NCI-H524 treated with DMSO at 0.1 percent for 48 hours (cell line): ENCODE measurements at places on chromosomes 7 and 10.

DNA sequence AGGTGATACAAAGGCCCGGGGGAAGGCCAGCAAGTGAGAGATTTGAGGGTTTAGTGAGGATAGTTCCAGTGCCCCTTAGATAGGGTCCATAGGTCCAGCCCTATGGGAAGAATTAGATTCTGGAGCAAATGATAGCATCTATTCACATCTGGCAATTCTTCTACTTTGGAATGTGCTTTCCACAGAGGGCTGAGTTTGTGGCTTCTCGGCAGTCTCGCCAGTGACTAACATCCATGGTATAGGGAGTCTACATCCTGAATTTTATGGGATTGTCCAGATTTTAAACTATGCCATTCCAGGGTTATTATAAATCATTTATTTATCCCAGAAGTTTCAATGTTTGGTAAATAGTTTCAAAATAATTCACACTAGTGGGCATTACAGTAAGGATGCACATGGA, 207.3 kb upstream of the ADO start:
- DNase-seq = no peak

DNA sequence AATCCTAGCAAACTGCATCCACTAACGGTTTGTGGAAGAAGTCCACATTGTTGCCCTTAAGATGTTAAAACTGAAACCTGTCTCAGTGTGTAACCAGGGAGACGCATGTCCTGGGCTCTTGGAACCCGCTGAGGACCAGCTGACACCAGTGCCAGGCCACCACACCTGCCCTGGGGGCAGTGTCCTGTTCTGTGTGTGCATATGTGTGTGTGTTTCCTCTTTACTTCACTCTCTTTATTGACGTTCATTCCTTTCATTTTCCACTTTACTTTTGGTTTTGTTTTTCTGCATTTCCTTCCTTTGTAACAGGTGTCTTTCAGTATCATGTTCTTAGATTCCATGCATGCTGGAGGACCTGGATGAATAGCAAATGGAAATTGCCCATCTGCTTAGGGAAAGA, 83.8 kb downstream of the TEX36 start:
- no peak for DNase-seq

- DNase-seq = no peak
Measured at GRCh38 chr7:57354679-57355338, 95.2 kb upstream of the ZNF716 start.

DNA sequence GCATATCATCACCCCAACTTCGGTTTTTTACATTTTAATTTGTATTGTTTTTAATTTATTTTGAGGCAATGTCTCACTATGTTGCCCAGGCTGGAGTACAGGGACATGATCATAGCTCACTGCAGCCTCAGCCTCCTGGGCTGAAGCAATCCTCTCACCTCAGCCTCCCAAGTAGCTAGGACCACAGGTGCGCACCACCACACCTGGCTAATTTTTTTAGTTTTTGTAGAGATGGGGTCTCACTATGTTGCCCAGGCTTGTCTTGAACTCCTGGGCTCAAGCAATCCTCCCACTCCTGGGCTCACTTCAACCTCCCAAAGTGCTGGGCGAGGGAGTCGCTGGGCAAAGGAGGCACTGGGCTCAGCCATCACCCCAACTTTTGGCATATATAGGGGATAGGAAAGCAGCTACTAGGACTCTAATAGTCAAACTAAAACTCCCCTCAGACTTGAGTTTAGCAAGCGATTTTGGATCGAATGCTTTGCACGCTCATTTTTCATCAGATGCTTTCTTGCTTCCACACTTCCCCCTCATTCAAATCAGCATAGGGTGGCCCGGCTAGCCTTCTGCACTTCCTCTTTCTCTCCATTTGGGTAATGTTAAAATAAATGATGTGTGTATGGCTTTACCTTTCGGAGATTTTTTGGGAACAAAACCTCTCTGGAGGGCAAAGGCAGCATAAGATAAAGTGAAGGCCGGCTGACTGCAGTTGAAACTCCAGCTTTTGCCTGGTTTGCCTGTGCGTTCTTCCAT, 20.8 kb upstream of the NMT2 start:
- DNase-seq = no peak

GRCh38 chr10:124320778-124321432, 97.8 kb downstream of the OAT start:
- no peak for DNase-seq

- DNase-seq = no peak
Measured at GRCh38 chr10:34528320-34528719, 286.8 kb downstream of the PARD3 start.

DNA sequence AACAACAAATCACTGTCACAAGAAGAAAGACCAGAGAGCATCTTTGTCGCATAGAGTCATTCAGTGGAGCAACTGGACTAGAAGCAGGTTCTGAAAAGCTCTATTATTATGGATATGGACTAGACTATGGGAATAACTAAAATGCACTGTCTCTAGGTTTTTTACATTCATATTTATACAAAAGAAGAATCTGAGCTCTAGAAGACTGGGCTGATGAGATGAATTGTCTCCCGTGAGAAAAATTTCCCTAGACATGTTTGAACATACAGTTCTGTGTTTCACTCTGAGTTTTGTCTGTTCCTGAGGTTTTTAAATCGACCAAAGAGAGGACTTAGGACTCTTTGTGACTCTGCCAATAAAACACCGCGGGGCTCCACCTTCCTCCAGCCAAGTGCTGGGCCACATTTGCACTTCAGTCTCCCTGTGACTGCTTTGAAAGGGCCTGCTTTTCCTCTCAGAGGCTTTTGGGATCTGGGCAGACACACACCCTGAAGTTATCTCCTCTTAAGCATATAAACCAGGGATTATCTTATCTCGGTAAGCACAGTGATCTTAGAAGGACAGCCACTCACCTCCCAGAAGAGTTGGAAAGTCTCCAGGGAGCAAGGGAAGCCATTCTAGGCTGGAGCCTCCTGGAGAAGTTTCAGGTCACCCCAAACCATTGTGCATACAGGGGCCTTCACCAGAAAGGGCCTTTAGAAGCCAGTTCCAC, 101.0 kb upstream of the JCAD start:
- no peak for DNase-seq

- DNase-seq = peak; percentile 16
Measured at GRCh38 chr7:112855227-112855626, 65.0 kb upstream of the TMEM168 start.

DNA sequence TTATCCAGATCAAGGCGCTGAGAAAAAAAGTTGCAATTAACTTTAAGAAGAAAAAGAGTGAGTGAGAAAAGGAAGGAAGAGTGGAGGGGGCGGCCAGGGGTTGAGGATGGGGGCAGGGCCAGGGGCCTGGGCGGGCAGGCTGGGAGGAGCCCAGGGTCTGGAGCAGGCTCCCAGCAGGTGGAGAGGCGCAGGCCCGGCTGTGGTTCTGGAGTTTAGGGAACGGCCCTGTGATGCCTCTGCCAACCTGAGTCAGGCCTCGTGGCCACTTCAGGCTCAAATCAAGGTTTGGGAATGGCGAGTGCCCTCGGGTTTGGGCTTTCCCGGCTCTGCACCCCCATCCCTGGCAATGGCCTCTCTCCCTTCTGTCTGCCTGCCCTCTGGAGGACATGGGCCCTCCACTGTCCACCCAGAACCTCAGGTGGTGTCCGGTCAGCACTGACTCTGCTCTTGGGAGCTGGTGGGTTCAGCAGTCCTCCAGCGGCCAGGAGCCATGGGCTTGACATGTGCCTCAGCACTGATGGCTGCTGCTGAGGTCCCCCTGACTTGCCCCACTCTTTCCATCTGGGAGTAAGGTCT, 41.0 kb upstream of the EMX2 start:
- no peak for DNase-seq

DNA sequence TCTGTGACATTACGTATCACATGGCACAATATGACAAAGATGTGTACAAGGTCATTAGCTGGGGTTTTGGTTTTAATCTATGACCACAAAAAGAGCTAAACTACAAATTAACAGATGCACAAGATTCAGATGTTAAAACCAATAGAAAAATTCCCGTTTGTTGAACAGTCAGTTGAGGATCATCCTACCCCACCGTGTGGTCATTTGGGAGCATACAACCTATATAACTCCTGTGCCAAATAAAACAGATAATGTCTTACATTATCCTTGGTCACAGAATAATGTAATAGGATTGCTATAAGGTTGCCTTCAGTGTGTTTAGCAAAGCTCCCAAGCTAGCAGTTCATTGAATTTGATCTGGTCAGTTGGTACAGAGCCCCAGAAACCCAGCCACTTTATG, 28.2 kb downstream of the ASNS start:
- no peak for DNase-seq

DNA sequence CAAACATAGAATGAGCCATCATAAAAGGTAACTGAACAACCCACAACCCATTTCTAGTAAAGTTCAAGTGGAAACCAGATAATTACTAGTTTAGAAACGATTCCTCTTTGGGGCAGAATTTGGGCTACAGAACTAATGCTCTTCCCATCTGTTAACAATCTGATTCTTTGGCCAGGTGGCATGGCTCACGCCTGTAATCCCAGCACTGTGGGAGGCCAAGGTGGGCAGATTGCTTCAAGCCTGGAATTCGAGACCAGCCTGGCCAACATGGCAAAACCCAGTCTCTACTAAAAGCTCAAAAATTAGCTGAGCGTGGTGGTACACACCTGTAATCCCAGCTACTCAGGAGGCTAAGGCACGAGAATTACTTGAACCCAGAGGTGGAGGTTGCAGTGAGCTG, 18.5 kb downstream of the CYP51A1 start:
- DNase-seq = peak; percentile 82
